ENCODE measurements at places on chromosomes 1 and 21.
A peak's percentile ranks its signal among the peaks of the same experiment; 100 is the strongest.

DNA sequence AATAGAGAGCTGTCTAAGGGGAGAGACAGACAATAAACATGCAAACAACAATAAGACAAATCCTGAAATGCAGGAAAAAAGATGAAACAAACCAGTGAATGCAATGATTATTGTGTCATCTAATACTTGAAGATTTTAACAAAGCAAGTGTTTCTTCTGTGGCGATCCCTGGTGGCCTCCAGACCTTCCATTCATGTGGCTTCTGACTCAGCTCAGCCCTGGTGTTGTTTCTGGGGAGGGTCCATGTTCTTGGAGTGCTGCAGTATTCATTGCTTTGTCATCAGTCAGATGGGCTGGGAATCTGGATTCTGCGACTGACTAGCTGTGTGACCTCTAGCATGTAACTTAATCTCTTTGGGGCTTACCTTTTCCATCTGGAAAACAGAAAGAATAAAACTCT is 1.5 kb upstream of the C2CD4D start:
- DNase-seq: peak; percentile 7

- no peak for DNase-seq
Measured at GRCh38 chr1:110515891-110516290, 3.1 kb downstream of the KCNA10 start.

DNA sequence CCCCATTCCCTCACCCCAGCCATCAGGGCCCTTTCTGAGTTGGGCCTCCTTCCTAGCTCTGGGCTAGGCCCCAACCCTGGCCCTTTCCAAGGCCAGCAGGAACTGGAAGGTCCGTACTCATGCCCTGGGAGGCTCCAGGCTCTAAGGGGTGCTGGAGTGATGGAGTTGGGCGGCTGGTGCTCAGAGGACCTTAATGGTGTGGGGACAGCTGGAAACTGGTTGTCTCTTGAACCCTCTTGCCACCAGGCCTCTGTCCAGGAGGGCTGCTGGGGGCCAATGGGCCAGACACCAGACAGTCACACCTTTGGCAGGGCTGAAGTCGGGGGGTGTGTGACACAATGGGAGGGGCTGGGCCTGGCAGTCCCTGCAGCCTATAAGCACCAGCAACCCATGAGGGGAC is 9.2 kb upstream of the PADI1 start:
- no peak for DNase-seq

DNA sequence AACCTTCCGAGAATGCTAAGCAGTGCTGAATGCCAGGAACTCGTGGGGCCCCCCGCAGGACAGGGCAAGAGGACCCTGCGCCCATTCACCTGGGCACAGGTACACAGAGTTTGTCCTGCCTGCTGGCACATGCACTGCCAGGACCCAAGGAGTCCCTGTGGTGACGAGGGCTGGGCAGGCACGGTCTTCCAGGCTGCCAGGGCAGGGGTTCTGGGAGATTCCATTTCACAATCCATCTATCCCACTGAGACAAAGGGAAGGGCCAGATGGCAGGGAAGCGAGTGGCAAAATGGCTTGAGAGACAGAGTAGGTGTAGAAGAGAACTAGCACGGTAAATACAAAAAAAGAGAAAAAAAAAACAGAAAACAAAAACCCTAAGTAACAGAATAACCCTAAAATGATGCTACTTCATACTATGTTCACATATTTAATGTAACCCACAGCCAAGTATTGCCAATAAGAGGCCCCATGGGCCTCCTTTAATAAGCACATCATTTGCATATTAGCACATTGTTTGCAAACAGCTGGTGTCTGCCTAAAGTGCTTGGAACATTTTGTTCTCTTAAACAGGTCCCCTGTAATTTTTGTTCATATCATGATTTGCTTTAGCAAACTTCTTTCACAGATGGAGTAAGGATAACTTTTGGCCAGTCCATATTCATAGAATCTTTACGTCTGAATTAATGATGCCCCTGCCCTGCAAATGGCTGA is 83.8 kb downstream of the STUM start:
- DNase-seq: no peak

- no peak for DNase-seq
Measured at GRCh38 chr1:23908453-23909341, 4.5 kb downstream of the CNR2 start.

DNA sequence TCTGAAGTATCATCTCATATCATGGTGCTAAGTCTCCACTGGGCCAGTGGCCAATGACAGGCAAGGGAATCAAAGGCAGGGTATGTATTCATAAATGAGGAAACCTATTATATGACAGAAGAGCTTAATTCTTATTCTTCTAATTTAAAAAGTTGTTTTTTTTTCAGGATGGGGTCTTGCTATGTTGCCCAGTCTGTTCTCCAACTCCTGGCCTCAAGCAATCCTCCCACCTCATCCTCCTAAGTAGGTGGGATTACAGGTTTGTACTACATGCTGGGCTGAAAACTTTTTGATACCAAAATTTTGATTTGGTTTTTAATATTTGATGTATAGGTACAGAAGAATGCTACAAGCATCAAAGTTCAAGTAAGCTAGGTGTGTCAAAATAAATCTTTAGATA is 35.0 kb downstream of the ATP8B2 start:
- no peak for DNase-seq

DNA sequence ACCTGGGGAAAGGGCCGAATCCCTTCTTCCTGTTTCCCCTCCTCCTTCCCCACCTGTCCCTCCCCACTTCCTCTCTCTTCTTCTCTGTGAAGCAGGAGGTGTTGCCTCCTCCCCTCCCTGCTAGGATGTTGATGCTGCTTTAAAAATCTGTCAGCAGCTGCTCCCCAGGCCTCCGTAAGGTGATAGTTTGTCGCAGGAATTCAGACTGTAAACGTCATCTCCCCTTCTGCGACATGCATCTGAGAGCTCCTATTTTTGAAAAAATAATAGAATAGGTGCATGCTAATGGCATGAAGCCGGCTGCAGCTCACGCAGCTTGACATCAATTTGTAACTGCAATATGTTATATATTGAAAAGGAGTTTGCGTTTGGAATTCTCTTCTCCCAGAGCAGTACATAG is 70.1 kb downstream of the KAZN start:
- DNase-seq: no peak

DNA sequence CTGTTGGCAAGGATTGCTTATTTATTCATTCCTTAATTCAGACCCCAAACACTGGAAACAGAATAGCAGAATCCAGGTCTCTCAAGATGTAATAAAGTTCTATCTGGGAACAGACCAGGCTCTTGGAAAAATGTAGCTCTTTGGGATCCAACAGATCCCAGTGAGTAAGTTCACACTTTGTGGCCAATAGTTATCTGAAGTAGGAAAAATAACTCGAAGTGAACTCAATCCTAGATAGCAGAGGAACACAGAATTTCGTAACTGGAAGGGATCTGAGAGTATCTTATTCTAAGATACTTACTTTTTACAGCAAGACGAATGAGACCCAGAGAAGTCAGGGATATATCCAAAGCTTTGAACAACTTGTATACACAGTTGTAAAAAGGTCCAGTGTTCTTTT is 150.7 kb upstream of the CD34 start:
- DNase-seq: no peak

DNA sequence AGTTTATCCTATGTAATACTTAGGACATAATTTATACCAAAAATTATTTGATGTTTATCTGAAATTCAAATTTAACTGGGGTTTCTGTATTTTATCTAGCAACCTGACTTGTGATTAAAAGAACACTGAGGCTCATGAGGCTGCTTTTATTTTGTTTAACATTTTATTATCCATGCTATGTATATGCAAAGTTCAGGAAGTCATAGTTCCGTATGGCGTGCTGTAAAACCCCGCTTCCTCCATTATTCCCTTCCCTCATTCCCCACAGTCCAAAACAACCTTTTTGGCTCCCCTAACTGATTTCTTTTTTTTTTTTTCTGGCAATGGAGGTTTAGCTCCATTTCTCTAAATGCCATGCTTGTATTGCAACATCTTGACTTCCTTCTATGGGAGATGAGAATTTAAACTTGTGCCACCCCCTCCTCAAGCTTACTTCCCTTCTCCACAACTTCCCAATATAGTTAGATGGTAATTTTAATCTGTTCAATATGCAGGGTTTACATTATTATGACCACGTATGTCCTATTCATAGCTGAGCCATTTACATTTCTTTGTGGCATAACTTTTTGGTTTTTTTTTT is 138.0 kb upstream of the DNAH14 start:
- no peak for DNase-seq

GRCh38 chr1:21496063-21496462 is 13.2 kb upstream of the ALPL start:
- DNase-seq: no peak

Data from nucleus accumbens (tissue), 56 donors.